ENCODE measurements at places on chromosomes 13 and 19. TPM values are rescaled to one million over a fixed set of nuclear protein-coding genes. Genes with fewer than 3 reads are reported as not detected.

DNA sequence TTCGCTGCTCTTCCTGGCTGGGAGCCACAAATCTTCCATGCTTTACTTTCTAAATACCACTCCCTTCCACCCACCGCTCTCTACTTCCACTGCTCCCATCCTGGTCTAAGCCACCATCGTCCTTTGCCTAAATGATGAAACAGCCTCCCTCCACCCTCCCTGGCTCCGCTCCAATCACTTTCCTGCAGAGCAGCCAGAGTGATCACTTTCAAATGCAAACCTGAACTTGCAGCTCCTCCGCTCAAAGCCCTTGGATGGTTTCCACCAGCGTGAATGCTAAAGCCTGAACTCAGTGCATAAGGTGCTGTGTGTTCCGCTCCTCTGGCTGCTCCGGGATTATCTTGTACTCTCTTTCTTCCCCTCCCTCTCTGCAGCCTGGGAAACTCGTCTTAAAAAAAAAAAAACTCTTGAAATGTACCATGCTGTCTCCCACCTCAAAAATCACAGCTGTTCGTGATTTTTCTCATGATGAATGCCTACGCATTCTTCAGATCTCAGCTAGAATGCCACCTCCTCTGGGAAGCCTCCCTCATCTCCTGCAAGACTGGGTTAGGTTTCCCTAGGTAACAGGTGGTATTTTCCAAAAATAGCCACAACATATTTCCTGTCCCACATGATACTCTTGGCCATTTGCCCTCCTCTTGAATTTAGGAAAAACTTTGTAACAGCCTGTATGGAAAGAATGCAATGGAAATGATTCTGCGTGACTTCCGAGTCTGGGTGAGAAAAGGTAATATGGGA is 3.7 kb upstream of the SIN3B start:
- H3K27me3 ChIP-seq, result peaks cover 15% of the 10 kb centered on the region
- H3K4me3 ChIP-seq, result no peak overlapping the region
- no peaks in the 10 kb centered on the region for H3K36me3 ChIP-seq

DNA sequence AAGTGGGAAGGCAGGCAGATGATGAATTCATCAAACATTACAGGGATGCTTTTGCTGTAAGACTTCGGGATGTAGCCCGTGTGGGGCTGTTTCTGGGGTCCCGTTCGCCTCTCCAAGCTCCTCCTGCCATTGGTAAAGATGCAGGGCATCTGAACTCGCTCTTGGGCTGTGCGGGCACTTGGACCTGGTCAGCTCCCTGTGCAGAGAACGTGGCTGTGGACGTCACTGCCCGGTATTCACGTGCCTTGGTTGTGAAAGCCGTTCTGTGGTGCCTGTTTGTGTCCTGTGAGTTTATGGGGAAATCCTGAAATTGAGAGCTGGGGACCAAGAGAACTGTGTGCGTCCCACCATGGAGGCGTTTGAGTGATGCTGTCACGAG is 5.4 kb downstream of the TFDP1 start:
- peaks cover 14% of the 10 kb centered on the region for H3K27me3 ChIP-seq
- DNase-seq, result no peak

DNA sequence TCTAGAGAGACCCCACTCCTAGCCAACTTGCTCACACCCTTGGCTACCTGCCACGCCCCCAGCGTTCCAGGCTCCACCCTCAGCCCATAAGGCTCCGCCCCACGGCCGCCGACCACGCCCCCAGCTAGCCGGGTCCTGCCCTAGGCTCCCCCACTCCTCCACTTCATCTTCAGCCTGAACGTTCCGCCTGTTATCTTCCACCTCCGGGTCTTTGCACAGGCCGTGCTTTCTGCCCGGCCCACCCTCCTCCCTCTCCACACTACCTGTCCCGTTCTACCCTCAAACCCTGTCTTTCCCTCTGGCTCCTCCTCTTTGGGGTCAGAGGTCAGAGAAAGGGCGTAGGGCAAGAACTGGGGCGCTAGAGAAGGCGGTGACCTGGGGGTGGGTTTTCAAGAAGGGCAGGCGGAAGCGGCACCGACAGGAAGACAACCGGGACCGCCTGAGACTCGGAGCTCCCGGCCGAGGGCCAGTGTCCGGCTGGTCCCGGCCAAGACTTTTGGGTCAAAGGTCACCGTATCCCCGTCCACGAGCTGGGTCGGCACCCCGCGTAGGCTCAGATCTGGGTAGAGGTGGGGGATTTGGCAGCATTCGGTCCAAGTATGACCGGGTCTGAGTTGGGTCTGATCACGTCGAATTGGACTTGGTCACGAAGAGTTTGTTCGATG is 2.2 kb downstream of the PDE4C start:
- peak overlapping the region; percentile 68 for H3K27ac ChIP-seq
- peaks cover 41% of the 10 kb centered on the region for H3K27me3 ChIP-seq
- peaks cover 11% of the 10 kb centered on the region for H3K4me1 ChIP-seq
- peak overlapping the region; percentile 95 for H3K4me3 ChIP-seq
- no peaks in the 10 kb centered on the region for H3K36me3 ChIP-seq
- no peak for DNase-seq

- H3K4me3 ChIP-seq, result no peak overlapping the region
- DNase-seq, result no peak
- no peaks in the 10 kb centered on the region for H3K27me3 ChIP-seq
These were observed 53.3 kb upstream of the POSTN start for GRCh38 chr13:37651891-37652290.

OR7C2 gene
- not detected for polyA plus RNA-seq
